ENCODE measurements at places on chromosomes 5 and 9. TPM values are rescaled to one million over a fixed set of nuclear protein-coding genes. Genes with fewer than 3 reads are reported as not detected.

TMC1 gene
- total RNA-seq, result 0.18 TPM

PURA gene
- total RNA-seq, result 12.7 TPM

PRR16 gene
- not detected for total RNA-seq

- DNase-seq, result no peak
Measured at GRCh38 chr5:14714706-14715105, 50.2 kb downstream of the OTULIN start.

DNA sequence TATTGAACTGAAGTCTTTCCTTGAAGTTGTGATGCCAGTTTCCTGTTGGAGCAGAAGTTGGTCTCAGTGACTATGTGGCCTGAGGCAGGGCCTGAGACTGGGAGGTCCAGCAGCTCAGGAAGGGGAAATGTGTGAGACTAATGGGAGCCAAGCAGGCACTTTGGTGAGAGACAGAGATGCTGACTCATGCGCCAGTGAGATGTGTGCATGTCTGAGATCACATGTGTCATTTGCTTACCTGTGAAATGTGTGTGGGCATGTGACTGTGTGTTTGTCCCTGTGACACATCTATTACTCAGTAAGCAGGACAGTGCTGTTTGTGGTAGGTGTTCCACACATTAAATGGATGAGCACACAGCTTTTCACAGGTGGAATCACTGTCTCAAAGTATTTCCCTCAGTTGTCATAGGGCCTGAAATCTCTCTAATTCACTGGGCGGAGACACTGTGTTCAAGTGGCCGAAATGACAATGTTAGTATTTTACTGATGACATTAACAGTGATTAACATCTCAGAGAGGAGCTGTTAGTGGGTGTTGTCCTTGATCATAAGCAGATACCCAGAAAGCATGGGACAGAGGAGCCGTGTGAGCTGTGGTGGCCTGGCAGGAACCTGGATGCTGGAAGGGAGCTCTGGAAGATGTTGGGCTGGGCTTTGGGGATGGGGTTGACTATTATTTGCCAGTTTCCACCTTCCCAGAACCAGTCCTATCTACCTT, 7.4 kb downstream of the NPR2 start:
- DNase-seq, result no peak

DNA sequence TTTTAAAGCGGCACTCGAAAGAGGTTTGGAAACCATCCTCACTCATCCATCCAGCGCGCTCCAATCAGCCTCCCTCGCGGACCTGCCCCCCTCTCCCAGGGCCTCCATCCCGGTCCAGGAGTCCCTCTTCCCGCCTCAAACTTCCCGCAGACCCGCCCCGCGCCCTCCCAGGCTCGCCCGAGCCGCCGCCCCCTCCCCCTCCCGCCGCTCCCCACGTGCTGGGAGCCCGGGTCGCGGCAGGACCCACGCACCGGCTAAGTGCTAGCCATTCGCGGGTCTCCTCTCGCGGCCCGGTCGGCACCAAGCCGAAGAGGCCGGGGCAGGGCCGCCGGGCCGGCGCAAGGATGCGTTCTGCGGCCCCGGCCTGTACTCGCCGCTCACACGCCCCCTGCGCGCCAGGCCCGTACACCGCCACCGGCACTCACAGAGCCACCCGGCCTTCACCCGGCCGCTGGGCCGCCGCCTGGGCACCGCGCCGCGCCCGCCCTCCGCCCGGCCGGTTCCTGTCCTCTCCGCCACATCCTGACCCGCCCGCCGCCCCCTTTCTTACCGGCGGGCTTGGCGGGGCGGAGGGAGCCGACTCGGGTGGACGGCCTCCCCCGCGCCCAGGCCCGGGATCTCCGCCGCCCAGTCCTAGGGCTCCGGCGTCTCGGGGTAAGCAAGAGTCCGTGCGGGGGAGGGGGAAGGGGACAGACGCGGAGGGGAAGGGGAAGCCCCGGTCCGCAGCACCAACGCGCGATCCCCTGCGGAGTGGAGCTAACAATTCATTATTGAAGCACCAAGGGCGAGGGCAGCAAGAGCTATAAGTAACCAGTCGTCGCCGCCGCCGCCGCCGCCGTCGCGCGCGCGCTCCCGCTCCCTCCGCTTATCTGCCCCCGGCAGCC, 576 bp downstream of the CHD1 start:
- peak; percentile 69 for DNase-seq

GRCh38 chr9:130555968-130556367, 23.4 kb upstream of the FUBP3 start:
- no peak for DNase-seq

- DNase-seq, result peak; percentile 87
Measured at GRCh38 chr5:67998709-67999261, 216.8 kb upstream of the PIK3R1 start.

DNA sequence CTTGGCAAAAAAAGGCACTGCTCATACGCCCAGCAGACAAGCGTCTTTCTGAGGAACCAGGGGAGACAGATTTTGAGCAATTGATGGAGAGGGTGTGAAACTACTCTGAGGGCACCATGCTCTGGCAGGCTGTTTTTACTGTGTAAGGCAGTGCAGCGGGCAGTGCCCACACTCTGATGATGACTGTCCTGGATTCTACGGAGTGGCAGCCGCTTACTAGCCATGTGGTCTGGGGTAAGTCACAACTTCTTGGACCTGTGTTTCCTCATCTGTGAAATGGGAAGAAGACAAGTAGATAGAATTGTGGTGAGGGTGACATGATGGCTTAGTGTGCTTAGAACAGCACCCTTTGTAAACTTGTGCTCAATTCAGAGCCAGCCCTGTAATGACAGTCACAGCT, 38.8 kb downstream of the FABP6 start:
- no peak for DNase-seq

- no peak for DNase-seq
Measured at GRCh38 chr5:6384856-6385255, 6.5 kb upstream of the MED10 start.

Measured in left lobe of liver (tissue), 2 donors.